ENCODE measurements at places on chromosomes 5 and 9.

- DNase-seq = no peak
Observed at GRCh38 chr5:81353189-81353588, 40.7 kb downstream of the ACOT12 start.

- DNase-seq = no peak
Observed at GRCh38 chr5:122152266-122152900, 23.0 kb downstream of the ZNF474 start.

DNA sequence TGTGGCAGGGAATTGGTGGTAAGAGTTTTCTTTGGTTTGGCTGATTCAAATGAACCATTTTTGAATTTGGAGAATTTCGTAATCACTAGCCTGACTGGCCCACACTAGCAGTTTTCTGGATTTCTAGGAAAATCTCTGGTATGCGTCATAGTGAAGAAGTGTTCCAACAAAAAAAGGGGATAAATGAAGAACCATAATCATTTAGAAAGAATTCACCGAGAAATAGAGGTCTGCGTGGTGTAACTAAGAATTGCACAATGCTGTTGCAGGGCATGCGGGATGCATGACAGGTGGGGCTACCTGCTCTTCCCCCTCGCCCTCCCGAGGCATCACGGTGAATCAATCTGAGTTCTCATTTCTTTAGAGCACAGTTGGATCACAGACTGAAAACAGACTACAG is 232.3 kb upstream of the PAPPA start:
- DNase-seq = no peak

- DNase-seq = no peak
Observed at GRCh38 chr5:169417676-169418075, 116.7 kb upstream of the SLIT3 start.

DNA sequence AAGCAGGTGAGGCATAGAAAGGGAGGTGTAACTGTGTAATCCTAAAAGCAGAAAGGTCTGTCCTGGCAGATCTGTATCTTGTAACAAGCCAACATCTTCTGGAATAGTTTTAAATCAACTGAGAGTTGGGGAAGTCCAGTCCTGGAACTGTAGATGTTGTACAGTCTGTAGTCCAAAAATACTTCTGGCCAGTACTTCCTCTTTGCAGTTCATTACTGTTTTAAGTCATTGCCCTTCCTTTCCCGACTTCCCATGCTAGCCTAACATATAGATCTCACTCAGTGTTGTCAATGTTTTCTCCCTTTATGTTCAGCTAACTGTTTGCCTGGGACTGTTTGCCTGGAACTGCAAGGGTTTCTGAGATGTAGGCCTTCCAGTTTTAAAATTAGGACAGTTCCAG is 168.5 kb upstream of the ISL1 start:
- no peak for DNase-seq

- no peak for DNase-seq
Observed at GRCh38 chr9:92529124-92529523, 6.7 kb downstream of the ECM2 start.

DNA sequence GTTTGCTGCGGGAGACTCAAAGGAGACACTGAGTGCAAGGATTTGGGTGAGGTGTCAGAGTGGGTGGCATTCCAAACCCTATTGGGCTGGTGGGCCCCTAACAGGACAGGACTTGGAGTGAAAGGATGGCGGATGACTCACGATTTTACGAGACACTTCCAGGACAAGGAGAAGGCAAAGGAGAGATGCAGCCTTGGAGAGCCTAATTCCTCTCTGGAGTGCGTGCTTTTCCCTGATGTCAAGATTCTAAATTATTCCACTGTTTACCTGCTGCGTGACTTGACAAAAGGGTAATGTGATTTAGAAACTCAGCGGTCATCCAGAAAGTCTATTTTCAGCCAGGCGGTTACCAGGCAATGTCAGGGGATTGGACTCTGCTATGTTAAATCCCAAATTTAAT is 41.6 kb upstream of the CD180 start:
- DNase-seq = no peak

DNA sequence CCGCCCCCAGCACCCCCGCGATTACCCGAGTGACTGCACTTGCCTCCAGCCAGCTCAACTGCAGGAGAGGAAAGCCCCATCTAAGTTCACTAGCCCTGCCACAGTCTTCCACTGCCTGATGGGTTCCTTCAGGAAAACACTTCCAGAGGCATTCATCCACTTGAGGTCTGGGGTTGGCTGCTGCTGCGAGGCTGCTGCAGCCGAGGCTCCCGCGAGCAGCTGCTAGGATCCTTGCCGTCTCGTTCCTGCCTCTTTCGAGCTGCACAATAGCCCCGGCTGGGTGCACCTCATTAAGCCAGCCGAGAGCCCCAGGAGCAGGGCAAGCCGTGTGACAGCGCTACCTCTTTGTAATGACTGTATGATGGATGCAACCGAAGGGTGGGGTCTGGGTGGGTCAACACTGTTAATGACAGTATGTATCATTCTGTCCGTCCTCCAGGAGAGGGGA is 24.2 kb upstream of the ELAVL2 start:
- DNase-seq = no peak

DNA sequence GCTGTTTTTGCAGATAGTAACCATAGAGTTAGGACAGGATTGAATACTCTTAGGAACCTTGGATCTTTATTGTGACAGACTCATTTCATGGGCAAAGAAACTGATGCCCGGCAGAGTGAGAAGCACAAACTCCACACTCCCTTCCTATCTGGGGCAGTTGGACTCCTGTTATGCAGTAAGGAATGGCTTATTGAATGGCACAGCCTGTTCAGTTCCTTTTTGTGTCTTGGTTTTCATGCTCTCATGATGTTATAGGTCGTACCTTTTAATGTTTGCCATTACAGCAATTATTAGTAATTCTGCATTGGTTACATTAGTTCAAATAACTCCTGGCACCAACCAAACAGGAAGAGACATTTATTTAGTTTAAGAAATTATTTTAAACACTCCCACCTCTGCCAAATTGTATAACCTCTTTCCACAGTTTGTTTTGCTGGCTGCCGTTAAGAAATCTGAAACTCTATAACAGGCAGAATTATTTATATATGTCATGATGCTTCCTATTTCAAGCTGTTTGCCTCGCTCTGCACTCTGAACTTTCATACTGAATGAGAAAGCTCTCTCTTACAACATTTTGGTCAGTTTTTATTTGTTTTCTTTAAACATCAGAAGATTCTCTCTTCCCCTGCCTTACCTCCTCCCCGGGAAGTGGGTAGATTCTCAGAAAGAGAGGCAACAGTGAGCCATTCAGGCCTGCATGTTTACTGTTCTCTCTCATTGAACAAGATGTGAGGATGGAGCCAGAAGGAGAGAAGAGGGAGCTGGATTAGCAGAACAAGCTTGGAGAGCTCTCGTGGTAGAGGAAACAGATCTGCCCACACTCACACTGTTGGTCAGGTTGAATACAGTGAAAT is 144.4 kb downstream of the ARHGEF28 start:
- no peak for DNase-seq

GRCh38 chr5:113084402-113085083 is 107.9 kb downstream of the DCP2 start:
- no peak for DNase-seq

DNA sequence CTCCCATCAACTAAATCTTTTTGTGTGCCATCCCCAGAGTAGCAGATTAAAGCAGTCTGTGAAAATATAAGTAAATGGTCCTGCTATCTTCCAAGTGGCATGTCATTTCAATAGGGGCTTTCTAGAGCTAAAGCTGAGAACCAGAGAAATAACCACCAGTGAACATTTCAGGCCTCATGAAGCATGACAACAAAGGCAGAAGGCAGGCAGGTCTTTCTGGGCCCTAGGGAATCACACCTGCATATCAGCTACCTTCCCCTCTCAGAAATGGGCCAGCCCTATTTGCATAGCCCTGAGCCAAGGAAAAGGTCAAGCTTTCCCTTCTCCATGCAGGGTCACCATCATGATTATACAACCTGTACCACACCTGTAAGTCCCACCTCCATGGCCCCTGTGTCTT is 205.3 kb downstream of the DEPDC1B start:
- no peak for DNase-seq

DNA sequence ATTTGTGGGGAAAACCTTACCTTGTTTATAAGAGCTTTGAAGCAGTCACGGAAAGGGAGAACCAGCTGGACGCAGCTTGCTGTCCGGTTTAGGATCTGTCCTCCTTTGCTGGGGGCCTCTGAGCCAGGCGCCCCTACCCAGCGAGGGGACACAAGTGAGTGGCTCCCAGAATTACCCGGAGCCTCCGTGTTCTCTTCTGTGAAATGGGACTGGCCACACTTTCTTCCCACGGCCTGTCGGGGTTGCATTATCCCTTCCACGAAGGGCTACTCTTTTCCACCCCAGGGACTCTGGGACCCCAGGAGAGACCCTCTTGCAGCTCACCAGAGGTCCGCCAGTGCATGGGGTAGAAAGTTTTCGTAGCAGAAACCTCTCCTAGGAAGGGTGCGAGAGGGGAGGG is 477 bp upstream of the GBGT1 start:
- DNase-seq = no peak

DNA sequence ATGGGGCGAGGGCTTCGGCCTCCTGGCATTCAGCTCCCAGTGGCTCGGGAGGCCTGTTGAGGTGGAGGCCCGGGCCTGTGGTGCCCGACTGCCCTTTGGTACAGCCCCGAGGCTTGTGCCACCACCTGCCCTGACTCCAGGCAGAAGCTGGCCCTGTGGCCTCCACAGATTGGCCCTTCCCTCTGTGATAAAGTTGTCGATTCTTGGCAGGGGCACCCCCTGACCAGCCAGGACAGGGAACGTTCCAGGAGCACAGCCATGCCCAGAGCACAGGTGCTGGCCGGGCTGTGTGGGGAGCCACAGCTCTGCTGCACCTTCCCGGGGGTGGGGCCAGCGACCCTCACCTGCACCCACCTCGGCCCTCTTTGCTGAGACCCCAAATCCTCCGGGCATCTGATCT is 32.7 kb downstream of the SLC6A18 start:
- DNase-seq = no peak

- DNase-seq = no peak
Observed at GRCh38 chr9:112867275-112867991, 23.2 kb downstream of the SLC46A2 start.

- no peak for DNase-seq
Observed at GRCh38 chr5:50702615-50703366, 36.4 kb downstream of the PARP8 start.

DNA sequence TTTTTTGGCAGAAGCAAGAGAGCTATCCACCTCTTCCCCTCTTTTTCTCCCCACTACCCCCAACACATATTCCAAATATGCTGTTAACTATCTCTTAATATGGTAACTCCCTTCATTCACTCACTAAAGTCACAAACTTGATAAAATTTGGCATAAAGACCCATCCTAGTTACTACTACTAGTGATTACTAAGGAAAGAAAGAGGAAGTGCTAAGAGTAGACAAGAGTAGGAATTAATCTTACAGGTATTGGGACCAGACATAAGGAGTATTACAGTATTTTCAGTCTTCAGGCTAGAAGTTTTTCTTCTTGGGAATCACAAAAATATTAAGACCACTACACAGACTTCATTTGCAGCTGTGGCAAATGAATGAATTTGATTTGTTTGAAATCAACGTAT is 2.2 kb downstream of the ADAMTS6 start:
- DNase-seq = no peak

DNA sequence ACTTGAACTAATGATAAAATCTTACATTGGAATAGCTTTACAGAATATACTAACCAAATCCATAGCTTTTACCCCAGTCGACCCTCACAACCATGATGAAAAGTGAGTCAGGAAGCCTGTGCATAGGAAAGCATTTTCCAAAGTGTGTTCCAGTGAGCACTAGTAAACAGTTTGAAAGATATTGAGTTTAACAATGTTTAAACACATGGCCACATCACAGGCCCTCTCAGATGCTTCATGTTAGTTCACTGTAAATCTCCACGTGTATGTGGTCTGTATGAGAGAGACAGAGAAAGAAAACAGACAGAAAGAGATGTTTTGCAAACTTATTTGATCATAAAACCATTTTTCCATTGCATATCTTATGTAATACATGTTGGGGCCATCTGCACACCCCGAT is 27.0 kb downstream of the PRUNE2 start:
- DNase-seq = no peak

- DNase-seq = peak; percentile 32
Observed at GRCh38 chr5:58462623-58463230, 2.8 kb upstream of the PLK2 start.

- DNase-seq = no peak
Observed at GRCh38 chr5:40166802-40167201, 512.9 kb upstream of the PTGER4 start.

DNA sequence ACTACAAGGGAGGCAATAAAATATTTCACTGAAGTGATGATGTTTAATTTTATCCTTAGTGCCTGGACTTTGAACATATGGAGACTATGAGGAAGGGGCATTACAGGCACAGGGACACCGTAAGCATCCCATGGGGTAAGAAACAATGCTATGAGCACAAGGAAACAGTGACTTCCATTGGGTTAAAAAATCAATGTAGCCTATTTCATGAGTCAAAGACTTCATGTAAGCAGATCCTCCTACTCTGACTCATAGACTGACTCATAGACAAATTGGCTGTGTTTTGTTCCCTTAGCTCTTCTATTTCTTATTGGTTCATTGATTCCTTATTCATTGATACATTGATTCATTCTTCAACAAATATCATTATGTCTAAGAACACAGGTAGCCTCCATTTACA is 351.0 kb downstream of the PRELID2 start:
- DNase-seq = no peak

GRCh38 chr5:42840842-42841567 is 29.3 kb upstream of the SELENOP start:
- no peak for DNase-seq

All from effector memory CD8-positive, alpha-beta T cell (primary cell).